ENCODE measurements at places on chromosomes 16 and 17.

GRCh38 chr16:69017036-69017783 lies 88.2 kb upstream of the HAS3 start:
- DNase-seq = no peak

DNA sequence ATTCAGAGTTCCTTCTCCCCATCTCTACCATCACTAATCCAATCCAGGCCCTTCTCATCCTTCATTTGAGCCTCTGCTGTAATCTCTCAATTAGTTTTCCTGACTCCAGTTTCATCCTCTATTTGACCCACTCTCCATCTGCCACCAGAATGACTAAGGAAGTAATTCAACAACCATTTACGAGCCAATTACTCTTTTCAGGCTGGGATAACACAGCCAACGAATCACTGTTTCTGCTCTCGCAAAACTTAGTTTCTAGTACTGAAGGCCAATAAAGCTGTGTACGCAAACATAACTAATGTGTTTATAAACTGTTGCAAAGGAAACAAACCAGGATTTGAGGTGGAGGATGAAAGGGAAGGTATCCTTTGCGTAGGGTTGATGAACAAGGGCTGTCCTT lies 53.7 kb downstream of the MAP2K6 start:
- DNase-seq = no peak

GRCh38 chr17:70307430-70308225 lies 138.3 kb downstream of the KCNJ2 start:
- DNase-seq = no peak

DNA sequence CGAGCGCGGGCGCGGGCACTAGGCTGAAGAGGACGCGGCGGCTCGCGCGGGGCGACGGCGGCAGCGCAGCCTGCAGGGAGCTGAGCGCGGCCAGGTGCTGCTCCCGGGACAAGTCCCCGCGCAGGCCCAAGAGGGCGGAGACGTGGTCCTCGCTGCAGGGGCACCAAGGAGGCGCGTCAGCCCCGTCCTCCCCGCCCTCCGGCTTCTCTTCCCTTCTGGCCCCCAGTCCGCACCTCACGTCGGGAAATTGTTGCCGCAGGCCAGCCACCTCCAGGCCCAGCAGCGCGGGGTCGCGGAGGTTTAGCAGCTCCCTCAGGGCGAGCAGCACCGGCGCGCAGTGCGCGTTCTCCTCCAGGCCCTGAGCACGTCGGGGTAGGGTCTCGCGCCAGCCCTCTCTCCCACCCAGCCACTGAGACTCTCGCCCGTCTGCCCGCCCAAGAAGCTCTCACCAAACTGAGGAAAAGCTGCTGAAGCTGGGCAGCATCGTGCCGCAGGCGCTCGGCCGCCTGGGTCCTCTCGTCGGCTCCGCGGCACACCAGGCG lies 761 bp upstream of the MATCAP1 start:
- no peak for DNase-seq

GRCh38 chr16:30112197-30113030 lies 923 bp downstream of the GDPD3 start:
- peak; percentile 27 for DNase-seq

- DNase-seq = no peak
These were observed 67.4 kb upstream of the ENDOV start for GRCh38 chr17:80347536-80347935.

DNA sequence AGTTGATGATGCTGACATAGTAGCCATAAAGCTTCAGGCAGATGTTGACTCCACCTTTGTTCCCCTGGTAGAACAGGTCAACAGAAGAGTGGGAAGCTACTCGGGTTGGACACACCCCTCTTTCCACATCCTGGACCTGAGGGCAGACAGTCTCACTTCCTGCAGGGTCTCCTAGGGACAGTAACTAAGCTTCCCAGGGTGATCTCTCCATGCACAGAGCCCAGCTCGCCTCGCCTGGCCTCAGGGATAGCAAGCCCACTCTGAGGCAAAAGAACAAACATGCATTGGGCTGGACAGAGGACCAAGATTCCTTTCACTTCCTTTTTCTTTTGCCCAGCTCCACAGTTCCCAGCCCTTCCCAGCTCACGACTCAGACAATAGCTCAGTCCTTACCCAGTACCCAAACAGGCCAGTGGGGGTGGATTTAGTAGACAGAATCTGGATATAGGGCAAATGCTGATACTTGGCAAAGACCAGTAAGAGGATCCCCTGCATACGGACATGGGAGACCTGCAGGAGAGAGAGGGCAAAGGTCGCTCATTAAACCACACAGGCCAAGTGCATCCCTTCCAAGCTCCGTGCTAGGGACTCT lies 7.0 kb downstream of the INPP5K start:
- DNase-seq = no peak

DNA sequence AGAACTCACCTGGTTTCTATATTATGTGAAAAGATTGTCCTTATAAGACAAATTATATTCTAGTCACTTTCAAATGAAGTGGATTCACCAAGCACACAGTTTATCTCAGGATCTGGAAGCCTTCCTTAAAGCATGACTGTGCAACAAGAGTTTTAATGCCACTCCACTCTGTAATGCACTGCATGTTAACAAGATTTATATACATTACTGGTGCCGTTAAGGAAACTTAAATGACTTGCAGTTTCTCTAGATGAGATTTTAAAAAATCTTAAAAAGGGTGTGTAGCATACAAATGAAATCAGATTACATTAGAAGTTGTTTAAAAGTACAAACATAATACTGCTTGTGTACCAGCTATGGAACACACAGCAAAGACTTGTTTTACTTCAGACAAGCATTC lies 150.8 kb downstream of the SNX11 start:
- no peak for DNase-seq

DNA sequence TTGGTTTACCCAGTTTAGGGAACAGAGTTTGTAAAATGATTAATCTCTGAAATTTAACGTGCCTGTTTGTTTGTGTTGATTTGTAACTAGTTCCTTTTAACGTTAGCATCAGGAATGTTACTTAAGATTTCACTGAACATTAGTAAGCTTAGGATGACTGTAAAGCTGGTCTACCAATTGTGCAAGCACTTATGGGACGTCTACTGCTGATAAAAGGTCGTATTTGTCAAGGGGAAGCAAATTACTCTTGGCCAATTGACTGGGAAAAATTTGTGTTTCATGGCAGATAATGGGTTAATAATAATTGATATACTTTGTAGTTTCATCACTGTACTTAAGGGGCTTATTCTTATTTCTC lies 11.8 kb downstream of the METTL9 start:
- no peak for DNase-seq

- no peak for DNase-seq
These were observed 108.8 kb downstream of the SOCS1 start for GRCh38 chr16:11147033-11147753.

GRCh38 chr17:72511242-72511641 lies 390.4 kb downstream of the SOX9 start:
- no peak for DNase-seq

DNA sequence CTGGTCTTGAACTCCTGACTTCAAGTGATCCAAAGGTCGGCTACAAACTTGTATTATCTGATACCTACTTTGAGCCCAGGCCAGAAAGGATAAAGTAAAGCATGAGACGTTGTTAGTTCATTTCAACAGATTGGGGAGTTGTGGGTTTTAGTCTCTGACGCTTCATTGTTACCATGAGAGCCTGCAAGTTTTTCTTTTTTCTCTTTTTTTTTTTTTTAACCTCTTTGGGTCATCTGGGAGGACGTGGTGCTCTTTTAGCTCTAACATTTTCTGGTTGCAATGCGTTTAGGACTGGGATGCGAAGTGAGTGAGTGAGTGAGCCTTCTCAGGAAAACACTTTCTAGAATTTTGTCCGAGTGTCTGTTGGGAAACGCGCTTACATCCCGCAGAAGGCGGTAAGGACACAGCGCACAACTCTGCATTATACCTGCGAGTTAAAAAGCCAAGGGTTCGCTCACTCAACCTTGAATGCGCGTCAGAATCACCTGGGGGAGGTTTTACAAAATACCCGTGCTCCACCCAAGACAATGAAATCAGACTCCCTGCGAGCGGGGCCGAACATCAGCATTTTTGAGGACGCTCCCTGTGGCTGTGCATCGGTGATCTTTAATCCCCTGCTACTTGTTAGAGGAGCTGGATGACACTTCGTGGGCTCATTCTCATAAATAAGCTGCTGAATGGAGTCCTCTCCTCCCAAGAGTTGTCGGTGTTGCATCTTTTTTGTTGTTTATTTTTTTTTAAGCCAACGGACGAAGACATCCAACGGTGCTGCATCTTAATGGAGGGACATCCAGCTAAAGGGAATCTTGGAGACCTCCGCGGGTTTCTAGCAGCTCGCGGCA lies 629 bp upstream of the RNF135 start:
- DNase-seq = peak; percentile 8

DNA sequence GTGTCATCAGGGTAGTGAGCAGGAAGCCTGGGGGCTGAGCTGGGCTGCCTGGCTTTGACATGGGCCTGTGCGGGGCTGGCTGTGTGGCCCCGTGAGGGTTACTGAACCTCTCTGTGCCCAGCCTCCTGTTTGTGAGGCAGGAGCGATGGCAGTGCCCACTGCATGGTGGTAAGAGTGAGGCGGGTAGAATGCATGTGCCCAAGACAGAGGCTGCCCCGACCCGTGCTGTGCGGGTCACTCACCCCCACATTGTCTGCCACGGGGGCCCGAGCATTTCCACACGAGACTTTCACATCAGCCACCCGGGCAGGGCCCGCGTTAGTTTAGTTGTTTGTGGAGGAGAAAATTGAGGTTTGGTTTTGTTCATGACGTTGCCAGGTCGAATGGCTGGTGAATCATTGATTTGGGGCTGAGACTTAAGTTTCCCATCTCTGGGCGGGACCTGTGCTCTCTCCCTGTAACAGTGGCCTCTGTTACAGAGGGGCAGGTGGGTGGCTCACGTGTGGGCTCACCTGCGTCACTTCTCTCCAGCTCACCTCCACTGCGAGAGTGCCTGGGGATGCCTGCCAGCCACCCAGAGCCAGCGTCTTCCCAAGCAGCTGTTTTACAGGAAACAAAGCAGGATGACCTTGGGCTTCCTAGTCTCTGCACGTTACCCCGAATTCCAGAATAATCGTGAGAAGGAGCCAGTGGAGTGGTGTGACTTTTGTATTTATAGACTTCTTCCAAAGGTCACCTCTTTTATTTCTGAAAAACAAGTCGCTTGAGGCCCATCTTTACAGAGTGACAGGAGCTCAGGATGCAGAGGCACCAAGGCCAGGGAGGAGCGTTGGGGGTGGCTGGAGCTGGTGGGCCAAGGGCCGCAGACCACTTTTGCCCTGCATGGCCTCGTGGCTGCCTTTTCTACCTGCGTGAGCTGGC lies 150.6 kb downstream of the RPTOR start:
- no peak for DNase-seq

GRCh38 chr17:3755335-3756030 lies 31.8 kb downstream of the HASPIN start:
- no peak for DNase-seq

DNA sequence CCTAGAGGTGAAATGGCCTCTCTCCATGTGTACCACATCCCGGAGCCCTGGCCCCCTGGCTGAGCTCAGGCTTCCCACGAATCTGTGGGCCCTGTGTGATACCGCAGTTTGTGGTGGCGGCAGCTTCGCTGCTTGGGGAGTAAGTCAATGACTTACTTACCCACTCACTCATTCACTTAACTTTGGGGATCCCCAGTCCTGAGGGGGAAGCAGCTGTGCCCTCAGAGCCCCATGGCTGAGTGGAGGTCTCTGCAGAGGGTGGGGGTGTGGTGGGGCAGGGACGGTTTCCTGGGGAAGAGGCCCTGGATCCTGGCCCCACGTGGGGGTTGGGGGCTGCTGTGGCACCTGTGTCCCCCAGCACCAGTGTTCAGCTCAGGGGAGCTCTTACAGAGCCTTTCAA lies 13.2 kb downstream of the KCNJ12 start:
- no peak for DNase-seq

DNA sequence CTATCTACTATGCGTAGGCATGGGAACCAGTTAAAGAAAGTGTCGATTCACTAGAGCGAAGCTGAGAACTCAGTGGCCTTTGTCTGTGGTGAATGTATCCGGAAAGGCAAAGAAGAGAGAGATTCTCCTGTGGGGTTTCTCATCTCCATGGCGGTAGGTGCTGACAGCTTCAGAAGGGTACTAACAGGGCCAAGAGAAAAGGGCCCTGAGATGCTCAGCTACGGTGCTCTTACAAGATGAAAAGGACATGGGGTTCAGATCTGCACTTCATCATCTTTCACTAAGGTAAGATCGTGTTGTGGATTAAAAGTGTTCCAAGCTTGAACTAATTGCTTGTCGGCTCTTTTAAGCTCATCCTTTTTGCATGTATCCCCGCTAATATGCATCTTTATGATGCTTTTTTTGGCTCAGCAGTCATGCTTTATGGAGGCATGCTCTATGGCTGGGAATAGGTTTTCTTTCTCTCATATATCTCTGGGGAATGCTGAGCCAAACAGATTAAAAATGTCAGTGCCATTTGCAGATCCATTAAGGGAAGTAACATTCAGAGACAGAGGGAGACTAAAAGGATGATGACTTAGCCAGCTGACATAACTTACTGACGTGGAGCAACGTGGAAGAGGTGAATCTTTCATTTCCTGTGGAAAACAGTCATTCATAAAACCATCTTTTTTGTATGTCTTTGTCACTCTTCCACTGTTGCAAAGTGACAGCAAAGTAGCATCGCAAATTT lies 29.9 kb downstream of the KCNJ16 start:
- no peak for DNase-seq

DNA sequence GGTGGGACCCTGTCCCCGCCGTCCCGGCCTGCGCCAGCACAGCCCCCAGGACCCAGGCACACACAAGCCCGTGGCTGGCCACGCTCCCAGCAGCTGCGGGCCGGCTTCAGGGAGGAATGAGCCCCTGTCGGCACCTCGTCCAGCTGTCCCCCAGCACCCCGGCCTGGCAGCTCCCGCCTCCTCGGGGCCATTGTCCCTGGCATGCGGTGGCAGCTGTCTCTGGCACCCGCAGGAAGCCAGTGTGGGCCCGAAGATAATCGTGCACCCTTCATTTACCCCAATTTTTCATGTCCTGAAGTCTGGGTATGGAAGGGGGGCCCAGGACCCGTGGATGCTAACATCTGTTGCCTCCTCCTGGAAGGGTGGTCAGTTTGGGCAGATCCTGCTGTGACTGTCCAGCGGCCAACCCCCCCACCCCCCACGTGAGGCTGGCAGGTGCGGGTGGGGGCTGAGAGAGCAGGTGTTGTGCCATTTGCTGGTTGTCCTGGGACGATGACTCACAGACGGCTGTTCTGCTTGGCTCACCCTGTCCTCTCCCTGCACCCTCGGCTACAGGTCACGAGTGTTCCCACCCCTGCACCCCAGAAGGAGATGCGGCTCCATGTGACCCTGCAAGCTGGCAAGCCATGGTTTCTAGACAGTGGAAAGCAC lies 4.0 kb upstream of the LMF1 start:
- DNase-seq = no peak

Measured in activated gamma-delta T cell treated with anti-CD3 and anti-CD28 coated beads, Interleukin-2, amount 50 U/mL, for 16 hours (primary cell).